ENCODE measurements at places on chromosomes 6 and 20.

- DNase-seq, result no peak
Measured at GRCh38 chr20:62393335-62393665, 6.4 kb downstream of the RPS21 start.

- DNase-seq, result no peak
Measured at GRCh38 chr6:53413326-53413725, 64.6 kb upstream of the ELOVL5 start.

GRCh38 chr6:152380993-152381898, 255.9 kb downstream of the SYNE1 start:
- DNase-seq, result no peak

DNA sequence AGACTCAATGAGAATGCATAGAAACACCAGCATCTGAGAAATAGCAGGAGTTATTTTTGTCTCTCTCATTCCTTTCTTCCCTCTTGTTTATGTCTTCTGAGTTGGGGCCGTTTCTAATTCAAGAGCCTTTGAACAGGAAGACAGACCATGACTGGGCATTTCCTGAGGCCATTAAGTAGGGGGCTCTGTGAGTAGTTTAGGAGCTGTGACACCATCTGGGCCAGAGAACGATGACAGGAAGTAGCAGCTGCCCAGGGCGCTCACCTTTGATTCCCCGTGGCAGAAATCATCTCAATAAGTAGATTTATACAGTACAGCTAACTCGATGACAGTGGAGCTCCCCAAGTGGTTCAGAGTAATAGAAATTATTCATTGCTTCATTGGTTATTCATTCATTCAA, 298.4 kb upstream of the PLN start:
- DNase-seq, result no peak

DNA sequence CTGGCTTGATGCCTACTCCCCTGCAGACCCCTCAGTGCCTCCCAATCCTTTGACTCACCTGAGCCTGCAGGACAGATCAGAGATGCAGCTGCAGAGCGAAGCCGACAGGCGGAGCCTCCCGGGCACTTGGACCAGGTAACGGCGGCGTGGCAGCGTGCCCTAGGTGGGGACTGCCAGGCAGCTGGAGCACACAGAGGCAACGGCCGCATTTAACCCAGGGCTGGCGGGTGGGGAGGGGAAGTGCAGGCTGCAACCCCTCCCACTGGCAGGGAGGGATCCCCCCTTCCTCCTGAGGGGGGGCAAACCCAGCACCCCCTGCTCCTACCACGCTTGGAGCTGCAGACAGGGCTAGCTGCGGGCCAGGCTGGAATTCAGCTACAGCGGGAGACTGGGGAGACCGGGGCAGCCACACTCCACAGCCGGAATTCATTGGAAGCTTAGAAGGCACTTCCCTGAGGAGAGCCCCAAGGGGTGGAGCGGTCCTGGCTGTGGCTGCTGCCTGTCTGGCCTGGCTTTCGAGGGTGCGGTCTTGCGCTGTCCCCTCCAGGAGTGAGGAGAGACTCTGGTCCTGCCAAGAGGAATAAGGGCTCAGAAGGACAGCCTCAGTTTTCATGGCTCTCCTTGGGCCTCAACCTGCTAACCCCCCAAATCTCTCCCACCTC, at the start of gene MATN4:
MATN4 (minus strand) TSS at position 183 of the 662 bp plus-strand sequence. CDS start 2,717 bp downstream, outside the sequence.
- DNase-seq, result no peak

DNA sequence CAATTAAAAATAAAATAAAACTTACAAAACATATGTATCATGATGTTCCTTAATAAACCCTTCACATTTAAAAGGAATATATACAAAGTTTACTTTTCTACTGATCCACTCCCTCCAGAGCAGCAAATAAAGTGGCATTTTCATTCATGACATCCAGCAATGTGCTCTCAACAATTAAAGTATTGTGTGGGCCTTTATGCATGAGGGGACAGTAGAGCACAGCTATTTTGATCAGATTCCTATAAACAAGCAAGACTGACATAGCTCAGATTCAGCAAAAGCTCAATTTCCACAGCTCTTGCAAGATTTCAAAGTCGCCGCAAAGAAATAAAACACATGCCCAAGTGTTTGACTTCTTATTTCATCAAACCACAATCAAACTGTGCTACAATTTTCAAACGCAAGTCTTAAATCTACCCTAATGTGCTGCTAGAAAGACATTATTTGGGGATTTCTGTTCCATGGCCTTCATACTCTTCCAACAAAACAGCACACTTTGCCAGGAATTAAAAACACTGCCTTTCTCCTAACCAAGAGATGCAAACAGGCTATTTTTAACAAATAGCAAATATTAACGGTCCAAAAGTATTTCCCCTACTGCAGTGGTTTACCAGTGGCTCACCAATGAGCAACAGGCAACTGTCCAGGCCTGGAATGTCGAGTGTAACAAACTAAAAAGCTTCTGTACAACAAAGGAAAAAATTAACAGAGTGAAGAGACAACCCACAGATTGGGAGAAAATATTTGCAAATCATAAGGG, 52.3 kb downstream of the MBOAT1 start:
- DNase-seq, result no peak

- DNase-seq, result no peak
Measured at GRCh38 chr6:145699462-145699861, 35.9 kb downstream of the EPM2A start.

Data from DMS 273 treated with DMSO at 0.1 percent for 48 hours (cell line).